ENCODE measurements at places on chromosomes 7 and 10.

- DNase-seq = no peak
Observed at GRCh38 chr10:111137007-111137406, 60.2 kb downstream of the ADRA2A start.

DNA sequence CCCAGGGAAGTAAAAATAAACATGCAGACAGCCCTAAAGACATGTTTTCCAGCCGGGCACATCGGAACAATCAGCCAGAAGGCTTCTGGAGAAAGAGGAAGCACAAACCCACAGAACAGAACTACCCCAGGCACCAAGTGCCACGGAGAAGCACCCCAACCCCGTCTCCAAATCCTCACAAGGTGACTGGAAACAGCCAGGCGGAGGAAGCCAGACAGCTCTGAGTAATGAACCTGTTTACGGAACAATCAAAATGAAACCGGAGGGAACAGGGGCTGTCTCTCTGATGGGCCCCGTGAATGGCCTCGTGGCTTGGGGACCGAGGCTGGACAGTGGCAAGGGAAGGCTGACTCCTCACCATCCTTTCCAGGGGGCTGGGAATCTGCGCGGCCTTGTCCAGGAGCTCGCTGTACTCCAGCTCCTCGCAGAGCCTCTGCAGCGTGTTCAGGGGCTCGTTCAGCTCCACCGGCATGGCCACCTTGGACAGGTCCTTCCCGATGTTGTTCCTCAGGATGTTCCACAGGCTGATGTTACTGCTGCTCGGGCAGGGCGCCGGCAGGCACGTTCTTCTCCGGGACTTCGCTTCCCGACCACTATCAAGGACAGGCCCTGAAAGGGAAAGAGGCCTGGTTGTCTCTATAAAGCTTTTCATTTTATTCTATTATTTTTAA, 77.0 kb upstream of the GSDME start:
- DNase-seq = no peak

DNA sequence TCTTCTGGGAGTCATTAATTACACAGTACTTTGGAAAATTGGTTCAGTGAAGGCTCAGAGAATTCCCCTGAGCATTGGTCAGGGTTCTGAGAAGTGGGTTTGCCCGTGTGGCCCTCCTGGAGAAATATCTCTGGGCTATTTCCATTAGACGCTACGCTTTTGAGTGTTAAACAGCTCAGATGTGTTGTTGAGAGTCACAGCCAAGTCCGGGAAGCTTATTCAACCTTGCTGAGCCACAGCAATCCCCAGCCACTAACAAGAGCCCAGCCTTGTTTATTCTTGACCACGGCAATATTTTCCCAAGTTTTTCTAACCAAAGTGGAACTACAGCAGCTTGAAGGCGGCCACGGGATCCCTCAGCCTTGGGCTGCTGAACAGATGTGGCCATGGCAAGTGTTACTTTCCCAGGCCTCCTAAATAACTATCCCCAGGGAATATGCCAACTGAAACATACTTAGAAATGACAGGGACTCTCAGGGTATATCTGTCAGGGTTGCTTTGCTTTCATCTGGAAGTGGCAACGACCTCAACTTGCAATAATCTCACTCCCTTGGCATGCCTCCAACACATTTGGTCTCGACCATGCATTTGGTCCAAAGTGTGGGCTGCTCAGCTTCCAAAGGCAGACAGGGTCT, 214.7 kb downstream of the EMX2 start:
- DNase-seq = no peak

- DNase-seq = no peak
Observed at GRCh38 chr7:94335586-94335985, 59.1 kb upstream of the COL1A2 start.

GRCh38 chr7:141654551-141654950, 47.4 kb downstream of the DENND11 start:
- DNase-seq = peak; percentile 59

- no peak for DNase-seq
Observed at GRCh38 chr7:28017372-28017771, 163.2 kb downstream of the JAZF1 start.

DNA sequence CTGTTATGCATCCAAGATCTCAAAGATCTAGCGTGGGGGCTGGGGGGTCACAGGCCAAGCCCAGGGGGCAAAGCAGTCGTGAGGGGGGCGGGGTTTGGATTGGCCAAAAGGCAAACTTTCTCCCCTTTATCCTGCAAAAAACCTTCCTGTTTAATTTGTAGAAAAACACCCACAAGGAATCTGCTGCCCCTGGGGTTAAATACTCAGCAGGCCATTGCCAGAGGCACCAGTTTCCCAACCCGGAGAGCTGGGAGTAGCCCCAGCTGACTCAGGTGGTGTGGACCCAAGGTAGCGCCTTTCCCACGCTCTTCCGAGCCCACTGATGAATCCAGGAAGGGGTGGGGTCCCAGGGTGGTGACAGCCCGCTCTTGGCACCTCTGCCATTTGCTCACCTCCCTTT, 21.4 kb downstream of the KCP start:
- DNase-seq = no peak

DNA sequence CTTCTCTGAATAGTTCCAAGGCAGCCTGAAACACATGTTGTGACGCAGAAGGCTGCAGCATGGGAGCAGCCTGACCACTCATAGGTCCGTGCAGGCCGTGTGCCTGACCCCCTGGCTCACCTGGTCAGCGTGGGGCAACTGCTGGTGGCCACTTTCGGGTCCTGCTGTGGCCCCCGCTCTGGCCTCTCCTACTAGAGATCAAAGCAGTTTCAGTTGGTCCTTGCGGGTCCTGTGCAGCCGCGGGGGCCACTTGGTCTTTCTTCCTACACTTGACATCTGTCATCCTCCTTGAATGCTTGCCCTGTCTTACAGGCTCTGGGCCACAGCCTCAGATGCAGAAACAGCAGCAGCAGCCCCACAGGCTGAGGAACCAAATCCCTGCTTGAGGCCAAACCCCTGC, 320.8 kb upstream of the ZNF32 start:
- no peak for DNase-seq

DNA sequence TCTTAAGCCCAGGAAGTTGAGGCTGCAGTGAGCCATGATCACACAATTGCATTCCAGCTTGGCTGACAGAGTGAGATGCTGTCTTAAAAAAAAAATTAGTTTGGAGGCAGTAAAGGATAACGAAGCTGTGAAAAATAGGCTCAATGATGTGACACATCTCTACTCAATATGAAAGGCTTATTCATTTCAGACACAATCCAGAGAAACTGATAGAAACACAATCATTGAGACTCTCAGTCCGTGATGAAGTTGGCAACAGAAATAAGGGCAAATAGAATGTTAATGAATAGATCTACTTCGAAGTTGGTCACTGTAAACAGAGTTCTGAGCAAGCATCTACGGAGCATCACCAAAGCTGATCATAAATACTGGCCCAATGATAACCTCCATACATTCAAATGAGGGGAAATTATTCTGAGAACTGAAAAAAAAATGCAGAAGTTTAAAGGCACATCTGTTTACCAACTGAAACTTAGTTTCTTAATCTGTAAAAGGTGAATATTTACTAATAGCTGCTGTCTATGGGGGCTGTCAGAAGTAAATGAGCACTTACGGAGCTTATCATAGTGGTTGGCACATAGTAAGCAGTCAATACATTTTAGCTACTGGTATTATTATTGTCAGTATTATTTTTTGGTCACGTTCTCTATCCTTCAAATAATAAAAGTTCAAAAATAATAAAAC, 70.4 kb downstream of the AKR1B1 start:
- no peak for DNase-seq

GRCh38 chr10:116704926-116705325, 37.4 kb downstream of the HSPA12A start:
- DNase-seq = no peak

GRCh38 chr7:43851805-43852204, 17.5 kb downstream of the MRPS24 start:
- no peak for DNase-seq

GRCh38 chr10:130046591-130046990, 64.0 kb downstream of the C10orf143 start:
- DNase-seq = no peak

DNA sequence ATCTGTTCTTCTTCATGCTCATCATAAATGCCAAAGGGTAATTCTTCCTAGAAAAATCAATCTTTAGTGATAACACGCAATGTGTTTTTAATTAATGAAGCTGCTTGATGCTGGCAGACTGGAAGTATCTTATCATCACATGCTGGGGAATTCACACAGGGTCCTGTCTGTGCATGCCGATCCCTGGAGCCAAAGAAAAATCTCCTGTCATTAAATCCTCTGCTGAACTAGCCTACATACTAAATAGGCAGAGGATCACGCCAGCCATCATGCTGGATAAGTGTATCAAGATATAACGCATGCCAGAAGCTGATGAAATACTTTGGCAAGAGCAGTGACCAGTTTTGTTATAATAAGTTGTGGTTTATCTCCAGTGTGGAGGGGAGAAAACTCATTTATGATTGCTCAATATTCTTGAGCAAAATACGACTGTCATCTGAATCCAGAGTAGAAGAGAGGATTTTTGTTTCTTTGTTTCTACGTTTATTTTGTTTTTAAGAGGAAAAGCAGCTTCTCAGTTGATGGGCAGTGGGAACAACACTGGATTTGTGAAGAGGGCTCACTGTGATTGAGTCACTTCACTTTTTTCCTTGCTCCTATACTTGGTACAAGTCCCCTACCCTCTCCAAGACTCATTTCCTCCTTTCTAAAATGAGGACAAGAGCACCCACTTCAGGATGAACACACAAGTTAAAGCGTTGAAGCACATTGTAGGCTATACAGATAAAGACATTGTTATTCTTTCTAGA, 649.1 kb downstream of the TNS3 start:
- DNase-seq = no peak

DNA sequence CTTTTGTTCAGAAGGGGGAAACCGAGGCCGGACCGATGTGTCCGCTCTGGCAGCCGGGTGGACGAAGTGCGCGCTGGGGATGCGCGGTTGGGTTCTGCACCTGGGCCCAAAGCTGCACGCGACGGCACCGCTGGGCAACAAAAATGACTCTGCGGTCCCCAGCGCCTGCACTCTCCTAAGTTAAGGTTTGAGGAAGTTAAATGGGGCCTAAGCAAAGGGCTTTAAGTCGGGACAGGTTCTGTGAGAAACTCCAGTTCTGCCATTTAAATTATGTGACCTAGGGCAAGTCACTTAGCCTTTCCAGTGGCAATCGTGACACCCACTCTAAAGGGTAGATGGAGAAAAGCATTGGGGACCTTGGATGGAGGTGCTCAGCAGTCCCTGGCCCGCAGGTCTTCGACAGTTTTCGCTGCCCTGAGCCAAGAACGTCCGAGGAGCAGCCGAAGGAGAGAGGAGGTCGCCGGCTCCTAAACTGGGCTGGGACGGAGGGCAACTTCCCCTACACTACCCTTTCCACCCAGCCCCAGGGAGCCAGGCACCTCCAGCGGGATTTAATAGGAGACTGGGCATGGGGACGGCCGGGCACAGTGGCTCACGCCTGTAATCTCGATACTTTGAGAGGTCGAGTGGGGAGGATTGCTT, 534 bp upstream of the ACBD5 start:
- peak; percentile 46 for DNase-seq

GRCh38 chr10:125121003-125121402, 39.4 kb downstream of the CTBP2 start:
- DNase-seq = no peak

GRCh38 chr7:149448961-149449360, 11.9 kb downstream of the ZNF777 start:
- no peak for DNase-seq
